Skin of body (tissue), 3 donors: ENCODE measurements at places on chromosomes 6 and 20. TPM values are rescaled to one million over a fixed set of nuclear protein-coding genes. Genes with fewer than 3 reads are reported as not detected.

- DNase-seq: peak; percentile 85
Observed at GRCh38 chr20:40868551-40869217, 159.9 kb upstream of the TOP1 start.

- DNase-seq: no peak
Observed at GRCh38 chr6:161303628-161304340, 29.9 kb upstream of the AGPAT4 start.

DNA sequence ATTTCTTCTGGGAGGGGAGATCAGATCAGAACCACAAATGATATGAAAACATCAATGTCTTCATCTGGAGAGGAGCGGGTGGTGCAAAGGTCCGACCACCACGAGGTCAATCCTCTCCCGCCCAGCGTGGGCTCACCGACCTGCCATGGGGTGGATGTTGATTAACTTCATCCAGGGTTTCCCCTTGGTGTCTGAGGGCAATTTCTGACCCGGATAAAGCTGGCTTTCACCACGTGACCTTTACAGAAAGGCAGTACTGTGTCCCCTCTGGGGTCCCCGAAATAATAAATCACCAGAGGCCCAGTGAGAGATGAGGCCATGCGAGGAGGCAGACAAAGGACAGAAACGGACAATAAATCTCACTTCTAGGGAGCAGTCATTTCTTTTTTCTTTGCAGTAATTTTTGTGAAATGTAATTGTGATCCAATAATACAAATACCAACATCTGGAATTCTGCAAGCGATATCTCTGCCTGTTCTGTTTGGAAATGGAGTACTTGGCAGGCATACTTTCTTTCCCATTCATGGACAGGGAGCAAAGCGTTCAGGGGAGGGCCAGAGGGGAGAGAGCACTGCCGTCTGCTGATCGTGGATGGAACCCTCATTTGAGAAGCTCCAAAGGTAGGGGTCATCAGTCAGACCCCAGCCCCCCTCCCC, 55.1 kb upstream of the APCDD1L start:
- DNase-seq: peak; percentile 76

DNA sequence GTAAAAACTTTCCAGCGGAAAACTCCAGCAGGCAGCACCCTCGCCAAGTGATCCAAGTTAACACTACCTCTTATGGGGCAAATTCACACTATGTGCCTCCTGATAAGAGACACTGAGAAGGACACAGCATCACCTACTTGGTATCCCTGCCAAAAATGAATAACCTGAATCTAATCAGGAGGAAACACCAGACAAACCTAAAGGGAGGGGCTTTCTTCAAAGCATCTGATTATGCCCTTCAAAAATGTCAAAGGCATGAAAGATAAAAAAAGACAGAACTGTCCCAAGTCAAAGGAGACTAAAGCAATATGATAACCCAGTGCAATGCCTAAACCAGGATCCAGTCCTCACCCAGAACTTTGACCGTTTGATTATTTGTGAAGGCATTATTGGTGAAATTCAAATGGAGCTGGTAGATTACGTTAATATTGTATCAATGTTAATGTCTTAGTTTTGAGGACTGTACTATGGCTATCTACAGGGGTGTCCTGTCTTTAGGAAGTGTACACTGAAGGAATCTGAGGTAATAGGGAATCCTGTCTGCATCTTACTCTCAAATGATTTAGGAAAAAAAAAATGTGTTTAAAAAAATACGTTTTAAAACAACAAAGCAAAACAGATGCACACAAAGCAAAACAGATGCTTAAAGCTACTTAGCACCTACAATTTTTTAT, 8.3 kb downstream of the TBC1D7 start:
- DNase-seq: no peak

- no peak for DNase-seq
Observed at GRCh38 chr20:21156266-21156665, 30.4 kb downstream of the KIZ start.

GRCh38 chr6:37005827-37006567, 542 bp downstream of the FGD2 start:
- no peak for DNase-seq

DNA sequence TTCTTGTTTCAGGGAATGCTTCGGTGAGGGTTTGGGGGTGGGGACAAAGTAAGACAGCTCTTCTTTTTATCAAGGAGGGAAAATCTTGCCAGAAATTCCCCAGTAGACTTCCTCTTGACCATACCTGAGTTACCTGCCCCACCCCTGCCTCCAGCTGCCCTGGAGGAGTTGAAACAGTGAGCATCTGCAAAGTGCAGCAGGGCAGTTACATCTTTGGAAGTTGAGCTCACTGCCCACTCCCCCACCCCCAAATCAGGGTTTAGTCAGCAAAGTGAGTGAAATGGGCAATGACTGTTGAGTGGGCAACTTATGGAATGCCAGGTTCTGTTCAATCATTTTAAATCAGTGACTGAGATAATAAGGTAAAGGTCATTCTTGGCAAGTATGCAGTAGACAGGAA, 98.8 kb downstream of the BANF2 start:
- DNase-seq: no peak

DNA sequence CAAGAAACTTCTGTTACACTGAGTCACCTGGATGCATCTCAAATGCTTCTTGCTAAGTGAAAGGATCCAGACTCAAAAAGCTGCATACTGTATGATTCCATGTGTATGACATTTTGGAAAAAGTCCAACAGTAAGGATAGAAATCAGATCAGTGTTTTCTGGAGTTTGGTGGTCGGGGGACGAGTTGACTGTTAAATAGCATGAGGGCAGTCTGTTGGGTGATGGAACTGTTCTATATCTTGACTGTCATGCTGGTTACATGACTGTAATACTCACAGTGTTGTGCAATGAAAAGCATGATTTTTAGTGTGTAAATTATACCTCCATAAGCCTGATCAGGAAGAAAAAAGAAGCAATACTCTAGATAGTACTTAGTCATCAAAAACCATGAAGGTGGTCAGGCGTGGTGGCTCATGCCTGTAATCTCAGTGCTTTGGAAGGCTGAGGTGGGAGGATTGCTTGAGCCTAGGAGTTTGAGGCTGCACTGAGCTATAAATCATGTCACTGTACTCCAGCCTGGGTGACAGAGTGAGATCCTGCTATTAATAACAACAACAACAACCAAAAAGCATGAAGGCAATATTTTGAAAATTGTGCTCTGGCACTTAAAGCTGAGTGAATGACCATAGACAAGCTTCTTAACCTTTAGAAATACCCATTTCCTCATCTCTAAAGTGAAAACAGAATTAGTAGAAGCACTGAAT, 30.5 kb upstream of the SASH1 start:
- no peak for DNase-seq

DNA sequence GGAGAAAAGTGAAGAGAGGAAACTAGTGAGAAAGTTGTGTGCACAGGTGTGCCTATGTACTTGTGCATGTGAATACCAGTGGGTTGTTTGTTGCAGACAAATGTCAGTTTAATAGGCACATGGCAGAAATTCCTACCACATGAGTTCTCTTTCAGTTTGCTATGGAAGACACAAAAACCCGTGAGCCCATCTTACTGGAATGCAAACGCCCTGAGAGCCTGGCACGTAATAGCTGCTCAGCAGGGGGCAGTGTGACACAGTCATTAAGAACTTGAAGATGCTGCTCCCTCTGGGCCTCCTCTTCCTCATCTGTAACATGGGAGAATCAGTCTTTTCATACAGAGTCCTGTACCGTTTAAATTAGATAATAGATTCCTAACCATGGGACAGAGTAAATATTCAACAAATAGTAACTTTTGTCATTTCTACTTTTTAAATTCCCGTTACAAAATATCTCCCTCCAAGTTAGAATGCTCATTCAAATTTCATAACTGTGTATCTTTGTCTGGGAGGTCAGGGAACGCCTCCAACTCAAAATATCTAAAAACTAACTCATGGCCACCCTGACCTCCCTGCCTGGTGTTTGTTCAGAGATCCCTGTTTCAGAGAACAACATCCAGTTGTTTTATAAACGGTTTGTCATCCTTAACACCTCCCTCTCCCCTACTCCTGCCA, 802.9 kb downstream of the MAFB start:
- DNase-seq: peak; percentile 55

GRCh38 chr6:795046-795685, 102.2 kb upstream of the EXOC2 start:
- no peak for DNase-seq

- DNase-seq: no peak
Observed at GRCh38 chr20:41360831-41361756, 5.5 kb downstream of the EMILIN3 start.

SRSF12 gene
- 3.8 TPM for total RNA-seq

VIP gene
- total RNA-seq: 0.79 TPM

PACSIN1 gene
- total RNA-seq: not detected

MAP3K7 gene
- total RNA-seq: 29.3 TPM

GMNN gene
- total RNA-seq: 18.2 TPM

ASIP gene
- total RNA-seq: 7.6 TPM

GGTLC1 gene
- total RNA-seq: not detected

BCAS1 gene
- total RNA-seq: 3.4 TPM

GMPR gene
- total RNA-seq: 12.8 TPM

FAM217A gene
- total RNA-seq: not detected

KCNB1 gene
- 2.4 TPM for total RNA-seq
